Right lobe of liver (tissue), 6 donors: ENCODE measurements at places on chromosomes 3 and 15. TPM values are rescaled to one million over a fixed set of nuclear protein-coding genes. Genes with fewer than 3 reads are reported as not detected.

The C3orf38 gene
- 10.1 TPM for total RNA-seq

The ARPP21 gene
- not detected for total RNA-seq

The SLC4A7 gene
- 8.0 TPM for total RNA-seq

The FOXB1 gene
- not detected for total RNA-seq

The IGF2BP2 gene
- 1.7 TPM for total RNA-seq

The CATSPER2 gene
- total RNA-seq = 3.2 TPM

The SQOR gene
- 34.2 TPM for total RNA-seq

The LIPC gene
- 84.3 TPM for total RNA-seq

The DTX3L gene
- 45.5 TPM for total RNA-seq

The PLSCR2 gene
- not detected for total RNA-seq

The UROC1 gene
- 74.7 TPM for total RNA-seq

The TMCO5A gene
- total RNA-seq = not detected

The LSMEM2 gene
- total RNA-seq = not detected

The VGLL3 gene
- total RNA-seq = 3.8 TPM

The GANC gene
- total RNA-seq = 11.4 TPM

The ITGA11 gene
- 0.97 TPM for total RNA-seq

The CCR3 gene
- total RNA-seq = not detected

The DPPA2 gene
- not detected for total RNA-seq

The ZNF860 gene
- 0.07 TPM for total RNA-seq

The ANXA2 gene
- 419 TPM for total RNA-seq

The AADACL2 gene
- total RNA-seq = not detected

The DAPK2 gene
- 3.2 TPM for total RNA-seq

The GPR27 gene
- total RNA-seq = 0.12 TPM

The PIGBOS1 gene
- 36.1 TPM for total RNA-seq

The GRAMD1C gene
- total RNA-seq = 7.6 TPM

The XIRP1 gene
- total RNA-seq = 0.05 TPM

The CCDC54 gene
- not detected for total RNA-seq

The GOLGA6A gene
- 0.50 TPM for total RNA-seq

The NANOGP8 gene
- not detected for total RNA-seq

The CD96 gene
- total RNA-seq = 0.68 TPM

The TUSC7 gene
- total RNA-seq = not detected

The PPIP5K1 gene
- total RNA-seq = 19.8 TPM

The KLHL6 gene
- 2.7 TPM for total RNA-seq

The ATP13A5 gene
- total RNA-seq = not detected

The TM4SF1 gene
- total RNA-seq = 34.5 TPM

The RNF13 gene
- 48.4 TPM for total RNA-seq

The PRR20G gene
- total RNA-seq = not detected

The PATL2 gene
- 0.74 TPM for total RNA-seq

The DRD3 gene
- not detected for total RNA-seq

The TFDP2 gene
- total RNA-seq = 17.9 TPM

The RARB gene
- total RNA-seq = 1.6 TPM

The PTH1R gene
- total RNA-seq = 19.2 TPM

The RPL39L gene
- total RNA-seq = 3.3 TPM
